ENCODE measurements at places on chromosomes 4 and X.

DNA sequence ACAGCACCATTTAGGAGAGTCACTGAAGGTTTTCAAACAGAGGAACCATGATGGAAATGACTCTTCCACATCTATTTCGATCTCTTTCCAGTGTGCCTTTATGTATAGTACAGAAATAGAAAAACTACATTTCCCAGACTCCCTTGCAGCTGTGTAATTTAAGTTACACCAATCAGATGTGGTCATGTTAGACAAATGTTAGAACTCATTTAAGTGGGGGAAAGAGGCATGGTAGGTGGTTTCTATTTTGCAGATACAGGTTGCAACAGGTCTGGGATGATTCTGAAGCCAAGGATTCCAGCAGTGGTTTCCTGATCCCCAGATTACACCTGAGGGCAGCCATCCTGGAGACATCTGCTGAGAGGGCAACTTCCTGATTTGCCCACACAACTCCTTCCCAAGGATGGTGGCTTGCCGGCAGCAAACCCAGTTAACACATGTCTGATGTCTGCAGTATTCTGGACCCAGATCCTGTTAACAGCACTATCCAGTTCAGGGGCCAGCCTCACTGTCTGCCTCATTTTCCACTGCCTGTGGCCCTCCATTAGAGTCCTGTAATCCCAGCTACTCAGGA, 38.7 kb upstream of the PDK3 start:
- no peak for DNase-seq

GRCh38 chrX:118974908-118975671, 672 bp downstream of the LONRF3 start:
- no peak for DNase-seq

GRCh38 chr4:129428454-129428853, 332.5 kb downstream of the C4orf33 start:
- no peak for DNase-seq

- no peak for DNase-seq
Observed at GRCh38 chrX:20432746-20433387, 166.2 kb upstream of the RPS6KA3 start.

GRCh38 chr4:150739591-150739990, 157.6 kb downstream of the MAB21L2 start:
- DNase-seq = no peak

- DNase-seq = no peak
Observed at GRCh38 chr4:17981063-17981462, 40.5 kb downstream of the LCORL start.

DNA sequence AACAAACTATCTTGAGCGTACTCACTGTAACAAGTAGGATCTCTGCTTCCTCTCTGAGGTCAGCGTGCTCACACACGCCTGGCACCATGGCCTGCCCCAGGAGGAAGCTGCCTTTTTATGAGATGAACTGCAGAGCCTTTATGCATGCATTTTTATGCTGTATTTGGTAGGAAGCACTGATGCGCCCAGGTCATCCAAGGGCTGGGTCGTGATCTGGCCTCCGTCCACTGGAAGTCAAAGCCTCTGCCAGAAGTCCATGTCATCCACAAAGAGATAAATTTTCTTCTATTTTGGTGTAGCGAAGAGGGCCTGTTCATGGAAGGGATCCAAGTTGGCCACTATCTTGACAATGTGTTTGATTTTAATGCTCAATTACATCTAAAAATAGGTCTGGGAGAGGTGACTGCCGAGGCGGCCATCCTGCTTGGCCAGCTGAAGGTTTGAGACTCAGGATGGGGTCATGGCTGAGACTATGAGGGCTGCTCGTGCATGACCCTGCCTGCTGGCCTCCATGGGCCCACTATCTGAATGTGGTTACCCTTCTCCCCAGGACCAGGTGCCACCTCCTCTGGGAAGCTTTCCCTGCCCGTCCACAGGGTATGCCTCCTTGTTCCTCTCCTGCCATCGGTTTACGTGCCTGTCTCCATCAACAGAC, 50.3 kb downstream of the HTRA3 start:
- DNase-seq = no peak

- DNase-seq = no peak
Observed at GRCh38 chr4:89922848-89923416, 28.3 kb downstream of the MMRN1 start.

DNA sequence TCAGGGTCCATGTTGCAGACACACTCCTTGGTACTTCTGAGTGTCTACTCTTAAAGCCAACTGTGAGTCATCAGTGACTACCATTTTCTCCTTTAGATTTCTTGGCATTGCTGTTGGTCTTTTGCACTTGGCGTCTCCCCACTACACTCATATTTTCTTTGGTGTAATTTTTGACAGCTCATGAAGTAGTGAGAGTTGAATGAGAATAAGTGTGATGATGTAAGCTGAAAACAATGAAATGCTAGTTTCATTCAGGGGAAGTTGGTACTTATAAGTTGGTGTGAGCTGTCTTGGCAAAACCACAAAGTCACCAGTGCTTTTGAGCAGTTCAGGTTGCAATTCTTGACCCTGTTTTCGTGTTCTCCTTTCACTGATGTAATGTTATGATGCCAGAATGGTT, 142.9 kb upstream of the ARX start:
- DNase-seq = no peak

GRCh38 chr4:112001041-112001440, 144.2 kb upstream of the FAM241A start:
- DNase-seq = no peak

DNA sequence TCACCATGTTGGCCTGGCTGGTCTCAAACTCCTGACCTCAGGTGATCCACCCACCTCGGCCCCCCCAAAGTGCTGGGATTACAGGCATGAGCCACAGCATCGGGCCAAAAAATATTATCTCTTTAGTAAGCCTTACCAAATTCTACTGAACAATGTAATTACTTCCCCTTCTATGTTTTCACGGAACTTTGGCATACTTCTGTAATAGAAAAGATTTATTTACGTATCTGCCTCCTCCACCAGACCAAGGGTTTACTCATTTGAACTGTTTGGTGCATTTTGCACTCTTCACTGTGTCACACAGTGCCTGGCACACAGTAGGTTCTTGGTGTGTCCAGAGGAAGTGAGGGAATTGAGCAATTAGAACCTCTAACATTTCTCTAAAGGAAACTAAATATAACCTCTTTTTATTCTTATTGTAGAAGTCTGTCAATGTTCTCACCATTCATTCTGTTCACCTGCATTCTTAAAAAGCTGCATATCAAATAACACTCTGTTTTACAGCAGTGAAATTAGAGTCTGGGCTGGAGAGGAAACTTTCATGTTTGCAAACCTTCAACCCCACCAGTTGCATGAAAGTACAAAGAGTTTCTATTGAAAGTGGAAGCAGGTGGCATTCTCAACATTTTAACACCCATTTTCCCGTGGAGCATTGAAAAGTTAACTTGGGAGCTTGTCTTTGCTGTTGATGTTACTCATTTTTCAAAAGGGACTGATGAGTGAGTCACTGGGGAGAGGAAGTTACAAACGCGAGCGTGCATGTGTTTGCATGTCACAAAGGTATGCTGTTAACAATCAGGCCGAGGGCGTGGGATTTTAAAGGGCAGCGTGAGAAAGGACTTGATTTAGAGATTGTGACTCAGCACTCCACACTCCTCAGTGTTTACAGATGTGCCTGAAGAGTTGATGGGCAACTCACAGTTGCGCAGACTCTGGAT, 314.1 kb downstream of the STK32B start:
- no peak for DNase-seq

GRCh38 chrX:25869761-25870160, 268.4 kb upstream of the MAGEB18 start:
- no peak for DNase-seq

DNA sequence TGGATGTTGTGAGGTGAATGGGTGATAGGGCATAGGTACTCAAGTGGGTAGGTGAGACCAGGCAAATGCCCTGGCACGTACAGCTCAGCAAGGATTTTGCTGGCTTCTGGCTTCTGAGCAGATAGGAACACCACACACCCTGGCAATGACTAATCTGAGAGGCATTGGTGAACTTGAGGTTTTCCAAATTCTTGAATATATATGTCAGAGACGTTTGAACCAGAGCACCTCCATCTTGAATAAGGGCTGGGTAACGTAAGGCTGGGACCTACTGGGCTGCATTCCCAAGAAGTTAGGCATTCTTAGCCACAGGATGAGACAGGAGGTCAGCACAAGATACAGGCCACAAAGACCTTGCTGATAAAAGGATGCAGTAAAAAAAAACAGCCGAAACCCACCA, 204.5 kb downstream of the NLGN4X start:
- no peak for DNase-seq

- no peak for DNase-seq
Observed at GRCh38 chr4:18075823-18076433, 54.4 kb upstream of the LCORL start.

DNA sequence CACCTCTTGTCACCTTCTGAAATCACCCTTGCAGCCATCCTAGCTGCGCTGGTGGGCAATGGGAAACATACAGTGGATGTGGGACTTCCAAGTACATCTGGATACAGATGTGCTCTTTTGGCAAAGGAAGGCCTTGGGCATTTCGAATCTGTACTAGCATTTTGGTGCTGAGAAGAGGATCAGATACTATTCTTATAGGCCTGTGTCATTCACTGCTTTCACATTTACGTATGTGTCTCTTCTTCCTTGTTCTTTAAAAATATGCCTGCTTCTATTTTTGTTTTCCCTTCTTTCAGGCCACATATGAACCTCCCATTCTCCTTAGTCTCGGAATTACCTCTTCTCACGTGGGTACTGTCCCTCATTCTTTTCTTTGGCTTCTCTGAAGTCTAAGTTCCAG, 53.1 kb downstream of the EFNB1 start:
- no peak for DNase-seq

- no peak for DNase-seq
Observed at GRCh38 chr4:73308286-73308685, 49.7 kb upstream of the ANKRD17 start.

DNA sequence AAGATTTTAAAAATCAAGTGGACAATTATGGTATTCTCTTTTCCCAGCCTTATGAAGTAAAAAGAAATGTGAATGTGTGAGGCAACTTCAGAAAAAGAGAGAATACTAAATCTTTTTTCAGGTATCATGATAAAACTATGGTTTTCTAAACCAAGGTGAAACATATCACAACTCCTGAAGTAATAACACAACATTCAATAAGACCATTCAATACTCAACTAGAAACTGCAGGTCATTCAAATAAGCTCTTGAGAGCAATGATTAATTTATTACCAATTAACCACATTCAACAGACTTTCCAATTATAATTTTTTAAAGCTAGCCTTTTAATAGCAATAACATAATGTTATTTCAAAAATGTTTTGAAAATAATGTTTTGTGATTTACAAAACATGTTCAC, 35.8 kb downstream of the SLC10A7 start:
- no peak for DNase-seq

DNA sequence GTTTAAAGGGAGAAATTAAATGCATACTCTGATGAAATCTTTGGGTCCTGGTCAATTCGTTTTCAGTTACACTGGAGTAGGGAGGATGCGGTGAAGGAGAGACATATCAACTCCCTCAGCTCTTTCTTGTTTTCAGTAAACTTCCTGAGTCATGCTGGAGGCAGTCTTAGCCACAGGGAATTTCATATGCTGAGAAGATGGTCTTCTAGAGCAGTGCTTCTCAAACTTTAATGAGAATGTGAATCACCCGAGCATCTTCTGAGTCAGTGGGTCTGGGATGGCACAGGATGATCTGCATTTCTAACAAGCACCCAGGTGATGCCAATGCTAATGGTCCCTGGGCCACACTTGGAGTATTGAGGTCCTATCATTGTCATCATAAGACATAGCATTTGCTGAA, 214.5 kb downstream of the KIT start:
- no peak for DNase-seq

- DNase-seq = no peak
Observed at GRCh38 chrX:2490634-2491033, 10.1 kb downstream of the DHRSX start.

DNA sequence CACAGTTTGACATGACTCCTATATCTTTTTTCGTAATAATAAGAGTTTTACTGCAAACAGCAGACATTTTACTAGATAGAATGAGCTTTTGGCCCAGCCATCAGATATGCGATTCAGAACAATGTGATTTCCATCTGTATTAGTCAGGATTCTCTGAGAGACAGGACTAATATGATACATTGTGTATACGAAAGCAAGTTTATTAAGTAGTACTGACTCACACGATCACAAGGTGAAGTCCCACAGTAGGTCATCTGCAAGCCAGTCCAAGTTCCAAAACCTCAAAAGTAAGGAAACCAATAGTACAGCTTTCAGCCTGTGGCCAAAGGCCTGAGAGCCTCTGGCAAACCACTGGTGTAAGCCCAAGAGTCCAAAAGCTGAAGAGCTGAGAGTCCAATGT, 24.1 kb downstream of the CXCL8 start:
- no peak for DNase-seq

DNA sequence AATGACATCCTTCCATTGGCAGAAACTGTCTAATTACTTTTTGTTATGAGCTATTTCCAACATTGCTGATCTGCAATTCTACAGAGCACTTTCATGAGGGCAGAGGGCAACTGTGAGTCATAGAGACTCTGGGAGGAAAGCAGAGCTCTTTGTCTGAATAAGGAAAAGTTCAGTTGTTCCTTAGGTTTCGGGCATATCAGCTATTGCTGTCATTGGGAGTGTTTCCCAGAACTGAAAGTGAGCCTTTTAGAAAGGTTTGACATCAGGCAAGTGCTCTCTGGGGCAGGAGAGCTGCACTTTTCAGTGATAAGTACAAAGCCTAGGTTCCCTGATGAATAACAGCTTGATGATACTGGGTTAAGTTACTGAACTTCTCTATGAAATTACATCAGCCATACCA, 119.2 kb upstream of the EDNRA start:
- DNase-seq = no peak

- no peak for DNase-seq
Observed at GRCh38 chrX:108070891-108071290, 20.5 kb downstream of the PSMD10 start.

GRCh38 chrX:142702749-142703148, 323.0 kb upstream of the SPANXN4 start:
- DNase-seq = no peak

DNA sequence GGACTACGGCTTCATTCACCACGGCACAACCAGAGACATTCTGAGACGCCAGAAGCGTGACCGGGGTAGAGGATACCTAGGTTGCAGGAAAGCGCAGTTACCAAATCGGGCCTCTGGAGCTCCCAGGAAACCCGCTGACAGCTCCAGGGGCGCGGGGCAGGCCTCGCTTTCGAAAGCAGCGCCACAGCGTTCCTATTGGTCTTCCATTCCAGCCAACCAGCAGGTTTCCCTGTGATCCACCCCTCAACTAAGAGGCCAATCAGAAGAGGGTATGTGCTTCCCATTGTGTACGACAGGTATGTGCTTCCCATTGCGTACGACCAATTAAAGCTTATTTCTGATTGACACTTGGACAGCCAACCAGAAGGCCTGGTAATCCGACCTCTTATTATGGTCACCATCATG, 14.9 kb downstream of the SNX12 start:
- no peak for DNase-seq

DNA sequence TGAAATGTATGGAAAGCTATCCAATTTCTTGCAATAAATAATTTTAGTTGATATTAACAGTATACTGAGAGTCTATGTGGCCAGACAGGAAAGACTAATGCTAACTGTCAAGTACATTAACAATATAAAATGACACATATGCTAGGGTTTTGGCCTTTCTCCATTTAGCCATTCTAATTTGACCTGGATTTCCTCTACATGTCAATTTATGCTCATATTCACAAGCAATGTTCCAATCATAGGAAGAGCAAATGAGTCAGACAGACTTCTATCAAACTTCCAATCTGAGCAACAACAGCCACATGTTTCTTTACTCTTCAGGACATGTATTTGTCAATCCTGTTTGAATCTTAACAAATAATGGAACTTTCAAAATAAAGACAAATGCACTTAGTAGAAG, 53.6 kb downstream of the CORIN start:
- no peak for DNase-seq
